ENCODE measurements at places on chromosomes 5 and 9.

DNA sequence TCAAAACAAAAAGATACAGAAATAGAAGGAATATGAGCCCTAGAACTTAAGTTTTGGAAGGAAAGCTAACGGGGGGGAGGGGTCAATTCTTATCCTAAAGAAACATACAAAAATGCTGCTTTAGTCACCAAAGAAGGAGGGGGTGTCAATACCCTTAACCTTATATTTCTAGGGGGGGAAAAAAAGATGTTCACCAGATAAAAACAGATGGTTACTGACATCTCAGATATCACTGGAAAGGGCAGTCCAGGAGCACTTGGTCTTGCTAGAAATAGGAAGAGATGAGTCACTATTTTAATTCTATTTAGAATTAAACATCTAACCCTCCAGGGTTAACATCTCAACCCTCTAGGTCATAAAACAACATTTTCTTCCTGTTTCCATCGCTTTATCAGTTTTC is 1.7 kb downstream of the DIAPH1 start:
- DNase-seq: no peak

DNA sequence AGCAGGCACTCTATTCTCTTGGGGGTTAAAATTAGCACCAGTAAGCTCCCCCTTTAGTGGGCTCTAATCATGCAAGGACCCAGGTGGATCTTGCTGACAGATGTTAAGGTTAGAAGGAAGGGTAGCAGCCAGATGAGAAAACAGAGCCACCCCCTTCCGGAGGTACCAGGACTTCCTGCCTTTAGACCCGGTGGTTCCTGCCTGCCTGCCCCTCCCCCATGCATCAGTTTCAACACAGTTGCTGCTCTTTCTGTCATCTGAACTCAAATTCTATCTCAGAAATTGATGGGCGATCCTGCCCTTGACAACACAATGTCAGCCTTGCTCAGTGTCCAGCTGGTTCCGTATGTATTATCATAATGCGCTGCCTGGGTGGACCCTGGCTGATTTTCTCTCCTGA is 287.3 kb downstream of the EBF1 start:
- no peak for DNase-seq

DNA sequence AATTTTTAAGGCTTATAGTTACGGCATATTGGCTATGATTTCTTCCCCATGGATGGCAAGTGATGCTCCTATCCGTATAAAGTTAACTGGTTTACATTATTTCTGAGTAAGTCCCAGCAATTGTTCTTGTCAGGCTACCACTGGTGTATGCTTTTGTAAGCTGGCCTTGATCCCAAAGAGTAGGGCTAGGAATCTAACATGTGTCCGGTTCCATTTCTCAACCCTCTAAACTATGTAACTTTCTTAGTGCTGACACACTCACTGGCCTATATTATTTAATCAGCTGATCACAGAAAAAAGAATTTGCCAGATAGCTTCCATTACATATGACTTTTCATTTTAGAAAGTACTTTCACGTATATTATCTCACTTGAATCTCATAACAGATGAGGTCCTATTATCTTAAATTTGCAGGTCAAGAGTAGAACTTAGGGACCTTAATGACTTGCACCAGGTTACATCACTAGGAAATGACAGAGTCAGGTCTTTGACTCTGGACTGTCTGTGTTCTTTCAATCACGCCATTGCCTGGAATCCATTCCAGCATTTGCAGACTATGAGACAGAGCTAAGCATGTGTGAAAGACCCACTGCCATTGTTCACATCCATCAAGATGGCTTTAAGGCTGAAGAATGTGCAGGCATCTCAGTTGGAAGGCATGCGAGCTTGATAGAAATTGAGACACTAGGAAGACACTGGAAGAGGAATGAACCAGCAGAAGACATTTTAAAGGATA is 362.9 kb downstream of the ARRDC3 start:
- DNase-seq: no peak

- DNase-seq: no peak
These were observed 11.4 kb downstream of the OCLN start for GRCh38 chr5:69504036-69504435.

DNA sequence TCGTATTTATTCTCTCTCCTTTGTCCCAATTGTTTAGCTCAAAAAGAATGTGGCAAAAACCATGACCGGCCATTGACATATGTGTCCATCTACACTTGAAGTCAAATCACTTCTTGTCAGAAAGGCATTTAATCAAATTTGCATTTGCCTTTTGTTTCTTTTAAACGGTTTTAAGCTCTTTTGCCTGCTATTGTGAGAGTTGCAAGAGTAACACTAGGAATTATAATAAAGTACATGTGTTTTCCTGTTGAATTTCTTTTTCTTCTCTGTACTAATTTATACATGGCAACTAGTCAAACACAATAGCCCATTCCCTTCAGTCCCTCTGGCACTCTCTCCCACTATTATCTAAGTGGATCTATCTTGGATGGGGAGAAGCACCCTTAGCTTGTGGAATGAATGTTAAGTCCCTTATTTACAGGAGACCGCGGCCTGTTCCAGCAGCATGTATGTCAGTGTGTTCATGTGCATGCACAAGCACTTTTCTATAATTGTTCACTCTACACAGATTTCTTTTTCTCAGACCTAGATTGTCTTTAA is 3.2 kb downstream of the ADAMTSL1 start:
- DNase-seq: no peak

- DNase-seq: no peak
These were observed 311.4 kb downstream of the TMEM167A start for GRCh38 chr5:82765765-82766164.

DNA sequence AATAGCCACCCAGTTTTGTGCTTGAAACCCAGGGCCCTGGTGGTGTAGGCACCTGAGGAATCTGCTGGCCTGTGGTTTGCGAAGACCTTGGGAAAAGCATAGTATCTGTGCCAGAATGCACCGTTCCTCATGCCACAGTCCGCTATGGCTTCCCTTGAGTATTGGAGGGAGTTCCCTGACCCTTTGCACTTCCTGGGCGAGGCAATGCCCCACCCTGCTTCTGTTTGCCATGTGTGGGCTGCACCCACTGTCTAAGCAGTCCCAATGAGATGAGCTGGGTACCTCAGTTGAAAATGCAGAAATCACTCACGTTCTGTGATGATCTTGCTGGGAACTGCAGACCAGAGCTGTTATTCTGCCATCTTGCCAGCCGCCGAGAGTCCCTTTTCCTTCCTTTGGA is 483.5 kb downstream of the AGTPBP1 start:
- DNase-seq: no peak

- no peak for DNase-seq
These were observed 157.2 kb upstream of the PANK3 start for GRCh38 chr5:168736281-168736831.

DNA sequence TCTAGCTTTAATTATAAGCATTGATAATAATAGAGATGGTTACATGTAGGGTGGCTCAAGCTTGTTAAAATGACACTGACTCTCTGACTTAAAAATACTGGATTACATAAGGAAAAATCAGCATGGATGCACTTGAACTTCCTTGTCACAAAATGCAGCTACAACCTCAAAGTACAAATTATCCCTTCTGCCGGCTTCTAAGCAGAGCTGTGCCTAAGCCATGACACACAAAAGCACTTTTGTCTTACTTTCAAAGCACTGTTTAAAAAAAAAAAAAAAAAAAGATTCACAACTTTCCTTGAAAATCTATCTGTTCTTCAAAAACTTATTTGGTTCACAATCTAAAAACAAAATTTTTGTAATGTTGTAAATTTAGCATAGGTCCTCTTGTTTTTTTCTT is 36.4 kb upstream of the ZFAND5 start:
- no peak for DNase-seq

DNA sequence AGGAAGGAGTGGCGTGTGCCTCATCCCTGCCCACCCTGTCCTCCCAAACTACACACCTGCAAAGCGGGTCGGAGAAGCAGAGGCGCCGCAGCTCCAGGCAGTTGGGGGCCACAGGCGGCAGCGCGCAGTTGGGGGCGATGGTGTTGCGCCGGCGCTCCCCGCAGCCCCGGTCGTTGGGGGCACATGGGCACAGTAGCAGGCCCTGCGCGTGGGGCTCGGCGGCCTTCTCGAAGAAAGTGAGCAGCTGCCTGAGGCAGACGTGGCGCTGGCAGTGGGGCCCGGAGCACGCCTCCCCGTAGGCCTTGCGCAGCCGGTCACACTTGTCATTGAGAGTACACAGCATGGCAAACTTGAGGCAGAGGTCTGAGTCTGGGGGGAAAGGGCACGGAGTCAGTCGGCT is 16.8 kb downstream of the GFRA3 start:
- no peak for DNase-seq

- DNase-seq: no peak
These were observed 20.0 kb upstream of the TEK start for GRCh38 chr9:27088981-27089380.

- DNase-seq: peak; percentile 27
These were observed at the start of gene DRD1 for GRCh38 chr5:175444060-175444904. Gene DRD1 (minus strand): TSS chr5:175444182. CDS start chr5:175443099, 1,083 bp downstream.

DNA sequence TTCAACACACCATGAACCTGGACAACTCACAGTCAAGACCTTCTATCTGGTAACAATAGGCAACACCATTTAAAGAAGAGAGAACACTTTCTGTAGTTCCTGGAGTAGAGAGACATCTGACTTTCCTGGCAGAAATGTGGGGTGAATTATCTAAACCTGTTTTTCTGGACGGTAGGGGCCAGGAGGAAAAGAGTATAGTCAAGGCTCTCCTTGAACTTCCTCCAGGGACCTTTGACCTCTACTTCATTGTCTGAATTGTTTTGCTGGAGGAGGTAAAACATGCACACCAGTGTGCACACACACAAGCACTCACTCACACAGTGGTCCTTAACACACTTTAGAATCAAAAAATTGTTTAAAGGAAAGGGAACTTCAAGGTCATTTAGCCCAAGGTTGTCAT is 13.2 kb downstream of the S100Z start:
- DNase-seq: no peak

Data from central memory CD8-positive, alpha-beta T cell (primary cell).